ENCODE measurements at places on chromosomes 2 and 18.

DNA sequence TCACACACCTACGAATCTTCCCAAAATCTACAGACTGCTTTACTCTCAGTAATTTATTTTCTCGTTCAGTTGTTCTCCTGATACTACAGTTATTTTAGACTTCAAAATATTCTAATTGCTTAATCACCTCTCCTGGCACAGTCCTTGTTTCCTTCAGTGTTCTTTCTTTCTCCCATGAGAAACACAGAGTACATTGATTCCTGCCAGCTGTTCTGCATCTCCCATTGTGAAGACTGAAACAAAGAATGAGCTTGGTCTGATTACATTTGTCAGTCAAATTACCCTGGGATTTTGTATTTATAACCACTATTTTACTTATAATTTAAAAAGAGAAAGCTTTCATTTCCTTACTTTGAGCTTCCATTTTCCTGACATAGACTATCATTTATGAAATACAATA, 63.9 kb upstream of the TANK start:
- no peak for DNase-seq

GRCh38 chr18:6203791-6204190, 210.9 kb downstream of the L3MBTL4 start:
- no peak for DNase-seq

DNA sequence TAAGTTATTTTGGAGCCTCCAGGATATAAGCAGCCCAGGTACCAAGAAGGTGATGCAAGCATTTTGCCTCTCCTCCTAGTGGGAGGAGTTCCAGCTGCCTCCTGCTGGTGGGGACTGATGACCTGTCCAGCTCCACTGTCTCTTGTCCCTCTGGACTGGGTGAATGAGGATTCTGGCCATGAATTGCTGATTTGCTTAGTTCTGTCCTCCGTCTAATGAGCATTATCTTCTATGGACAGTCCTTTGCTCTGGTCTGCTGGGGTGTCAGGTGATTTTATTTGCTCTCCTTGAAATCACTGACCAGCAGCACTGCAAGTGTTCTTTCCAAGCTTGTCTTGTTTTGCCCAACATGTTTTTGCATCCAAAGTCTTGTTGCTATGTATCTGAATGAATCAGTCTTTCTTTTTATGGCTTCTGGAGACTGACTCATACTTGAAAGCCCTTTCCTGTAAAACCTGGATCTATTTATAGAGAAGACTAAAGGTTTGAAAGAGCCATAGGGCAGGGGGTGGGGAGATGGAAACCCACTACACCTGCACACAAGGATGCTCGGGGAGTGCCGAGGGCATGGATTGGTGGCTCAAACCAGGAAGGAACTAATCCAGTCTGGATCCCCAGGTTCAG, 40.5 kb upstream of the EFHD1 start:
- no peak for DNase-seq

GRCh38 chr2:11701751-11702301, 31.8 kb upstream of the NTSR2 start:
- no peak for DNase-seq

GRCh38 chr18:46054956-46055837, 16.9 kb downstream of the PSTPIP2 start:
- DNase-seq: no peak

GRCh38 chr18:24420551-24420950, 5.9 kb upstream of the IMPACT start:
- no peak for DNase-seq

GRCh38 chr18:644395-645004, 13.0 kb upstream of the TYMS start:
- no peak for DNase-seq
